Suppressor macrophage treated with lipopolysaccharide for 4 hours (primary cell): ENCODE measurements at places on chromosomes 2 and 18.

DNA sequence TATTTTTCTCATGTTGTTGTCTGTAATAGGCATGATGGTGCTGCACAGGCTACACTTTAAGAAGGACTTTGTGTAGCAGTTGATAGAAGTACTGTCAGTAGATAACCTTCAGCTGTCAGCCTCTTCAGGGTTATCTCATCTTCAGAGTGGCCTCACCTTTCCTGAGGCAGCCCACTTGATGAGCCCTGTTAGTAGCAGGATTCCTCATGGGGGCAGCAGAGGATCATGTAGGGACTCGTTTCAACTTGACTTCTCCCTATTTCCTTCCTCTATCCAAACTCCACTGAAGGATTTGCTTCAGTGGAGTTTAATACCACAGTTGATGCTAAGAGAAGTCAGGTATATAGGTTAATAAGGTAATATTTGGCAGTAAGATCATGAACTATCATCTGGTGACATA is 530.3 kb upstream of the FSIP2 start:
- peak; percentile 2 for DNase-seq

DNA sequence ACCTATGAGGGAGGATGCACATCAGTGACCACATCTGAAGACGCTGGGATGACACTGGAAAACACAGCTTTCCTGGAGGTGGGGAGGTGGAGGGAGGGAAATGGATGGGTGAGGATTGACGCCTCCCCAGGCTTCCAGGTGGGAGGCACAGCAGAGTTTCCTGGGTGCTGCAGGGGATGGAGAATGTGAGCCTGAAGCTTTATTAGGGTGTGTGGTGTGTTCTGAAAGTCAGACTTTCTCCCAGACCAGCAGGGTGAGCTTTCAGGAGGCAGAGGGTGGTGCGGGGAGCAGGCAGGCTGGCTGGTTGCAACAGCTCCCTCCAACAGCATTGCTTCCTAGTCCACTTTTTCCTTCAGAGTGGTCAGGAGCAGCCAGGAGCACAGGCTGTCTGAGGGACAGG is 263.1 kb downstream of the CELF4 start:
- no peak for DNase-seq

DNA sequence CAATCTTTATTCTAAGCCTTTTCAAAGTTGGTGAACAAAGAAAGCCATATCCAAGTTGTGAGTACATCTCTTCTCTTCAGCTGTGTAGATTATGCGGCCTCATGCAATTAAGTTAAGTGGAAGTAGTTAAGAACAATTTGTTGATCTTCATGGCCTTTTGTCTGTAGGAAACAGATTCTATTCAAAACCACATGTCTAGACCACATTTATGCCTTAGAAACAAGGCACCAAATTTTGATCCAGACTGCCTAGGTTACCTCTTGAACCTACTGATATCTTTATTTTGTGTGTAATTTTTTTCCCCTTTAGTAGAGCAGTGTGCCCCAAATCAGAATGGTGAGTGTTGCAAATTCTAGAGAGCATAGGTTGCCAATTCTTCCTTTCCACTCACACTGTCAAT is 101.6 kb upstream of the CERS6 start:
- DNase-seq: no peak

GRCh38 chr2:71710367-71711132 is 257.2 kb downstream of the DYSF start:
- no peak for DNase-seq

GRCh38 chr2:227471924-227472264 is at the start of gene AGFG1:
AGFG1 (plus strand) TSS chr2:227472156; CDS start chr2:227472422, 266 bp downstream.
- DNase-seq: peak; percentile 90

- no peak for DNase-seq
Measured at GRCh38 chr2:84846741-84847142, 34.1 kb downstream of the TRABD2A start.

DNA sequence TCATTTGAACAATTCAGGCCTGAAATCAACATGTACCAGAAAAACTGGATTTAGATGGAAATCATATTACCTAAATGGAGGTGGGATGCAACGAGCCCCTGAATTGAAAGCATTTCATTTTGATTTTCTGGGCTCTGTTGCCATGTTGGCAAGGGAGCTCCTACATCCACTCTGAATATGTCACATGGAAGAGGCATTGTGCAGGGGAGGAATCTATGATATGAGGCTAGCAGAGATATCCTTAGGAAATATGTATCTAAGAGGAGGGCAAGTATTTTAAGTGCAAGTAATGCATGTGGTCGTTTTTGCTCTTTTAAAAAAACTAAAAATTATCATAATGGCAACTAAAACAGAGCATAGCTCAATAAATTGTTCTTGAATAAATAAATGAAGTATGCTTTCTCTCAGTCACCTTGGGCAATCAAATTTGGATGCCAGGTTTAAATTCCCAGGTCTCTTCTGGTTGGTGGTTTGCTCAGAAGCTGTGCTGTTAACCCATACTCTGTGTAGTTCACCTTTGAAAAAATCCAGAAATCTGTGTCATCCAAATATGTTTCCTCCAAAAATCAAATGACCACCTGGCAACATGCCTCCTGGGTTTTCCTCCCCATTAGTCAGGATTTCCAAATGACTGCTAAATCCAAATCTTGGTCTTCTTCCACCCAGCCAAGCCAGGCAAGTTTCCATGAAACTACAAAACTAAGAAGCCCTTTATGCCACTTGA is 6.5 kb upstream of the LGALSL start:
- DNase-seq: no peak

- no peak for DNase-seq
Measured at GRCh38 chr18:75277610-75277928, 67.0 kb downstream of the TSHZ1 start.
